Hematopoietic multipotent progenitor cell treated with erythropoietin and hydrocortisone succinate and interleukin-3 and kit ligand, for 6 days (in vitro differentiated cells): ENCODE measurements at places on chromosomes 3 and 15.

GRCh38 chr15:39088156-39088555, 492.7 kb upstream of the THBS1 start:
- no peak for DNase-seq

DNA sequence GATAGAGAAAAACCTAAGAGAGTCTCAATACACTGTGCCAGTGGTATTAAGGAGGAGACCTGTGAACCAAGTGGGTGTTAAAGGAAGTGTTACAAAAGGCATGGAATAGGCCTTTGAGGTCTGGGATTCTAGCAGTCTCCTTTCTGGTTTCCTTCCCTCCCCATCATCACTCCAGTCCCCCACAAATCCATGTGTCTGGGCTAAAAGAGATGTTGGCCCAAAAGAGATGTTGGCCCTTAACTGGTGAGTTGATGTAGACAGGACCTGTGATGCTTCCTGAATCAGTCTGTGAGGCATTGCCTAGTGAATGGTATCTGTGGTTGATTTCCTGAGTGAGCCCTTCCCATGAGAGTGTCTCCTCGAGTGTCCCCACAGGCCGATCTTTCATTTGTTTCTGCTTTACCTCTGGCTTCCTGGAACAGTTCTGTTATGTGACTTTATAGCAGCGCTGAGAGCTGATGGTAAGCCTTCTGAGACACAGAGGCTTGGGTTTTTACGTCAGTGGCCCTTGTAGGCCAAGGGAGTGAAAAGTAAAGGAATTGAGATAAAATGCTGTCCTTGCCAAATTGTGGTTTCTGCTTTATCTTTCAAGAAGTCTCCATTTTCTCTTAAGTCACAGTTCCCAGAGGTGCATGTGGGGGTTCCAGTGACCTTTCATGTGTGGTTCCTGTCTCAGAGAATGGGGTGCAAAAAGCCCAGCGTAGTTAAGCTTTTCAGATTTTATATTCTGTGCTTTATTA, 87.8 kb downstream of the KLHL25 start:
- DNase-seq: peak; percentile 91

GRCh38 chr3:182212479-182213076, 500.9 kb downstream of the SOX2 start:
- no peak for DNase-seq

DNA sequence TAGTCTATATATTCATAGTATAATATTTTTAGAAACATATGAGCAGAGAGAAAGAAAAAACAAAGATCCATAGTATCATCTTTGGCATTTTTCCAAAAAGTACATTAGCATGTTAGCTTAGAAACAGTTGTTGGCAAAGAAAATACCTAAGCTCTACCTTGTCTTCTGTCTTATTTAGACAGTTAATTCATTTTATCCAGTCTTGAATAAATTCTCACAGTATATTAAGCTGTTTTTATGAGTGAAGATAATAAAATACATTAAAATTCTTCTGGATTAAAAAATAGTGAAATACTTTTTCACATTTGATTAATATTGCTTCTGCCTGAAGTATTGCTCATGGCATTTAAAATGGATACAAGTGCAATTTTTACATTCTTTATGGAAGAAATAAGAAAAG, 145.2 kb downstream of the ZIC1 start:
- DNase-seq: peak; percentile 1

DNA sequence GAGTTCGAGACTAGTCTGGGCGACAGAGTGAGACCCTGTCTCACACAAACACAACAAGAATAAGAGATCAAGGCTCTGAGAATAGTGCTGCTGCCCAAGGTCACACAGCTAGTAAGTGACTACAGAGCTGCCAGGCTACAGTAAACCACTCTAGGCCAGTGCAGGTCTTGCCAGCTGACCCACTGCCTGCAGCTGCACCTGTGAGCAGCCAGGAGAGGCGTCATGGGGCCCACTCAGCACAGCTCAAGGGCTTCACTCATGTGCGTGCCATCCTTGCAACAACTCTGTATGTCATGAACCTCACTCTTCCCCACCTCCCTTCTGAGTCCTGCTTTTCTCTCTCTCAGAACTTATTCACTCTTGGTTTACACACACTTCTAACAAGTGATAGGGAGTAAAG, 176.7 kb downstream of the SMAD6 start:
- DNase-seq: no peak

- no peak for DNase-seq
Measured at GRCh38 chr3:111613294-111613693, 18.1 kb upstream of the ZBED2 start.

DNA sequence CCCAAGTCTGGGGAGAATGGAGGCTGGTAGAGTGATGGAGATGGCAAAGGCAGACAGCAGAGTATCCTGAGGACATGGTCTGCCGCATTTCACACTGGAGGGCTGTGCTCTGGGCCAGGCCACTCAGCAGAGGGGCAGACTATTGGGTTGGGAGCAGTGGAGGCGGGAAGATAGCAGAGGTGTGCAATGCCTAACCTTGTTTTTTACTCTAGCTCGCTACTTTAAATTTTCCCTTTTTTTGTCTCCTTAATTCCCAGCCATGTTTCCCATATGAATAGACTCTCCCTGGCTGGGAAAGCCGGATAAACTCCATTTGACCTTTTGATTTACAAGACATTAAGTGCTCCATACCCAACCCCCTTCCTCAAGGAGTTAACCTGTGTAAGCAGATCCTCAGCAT, 33.5 kb upstream of the ST6GAL1 start:
- no peak for DNase-seq

GRCh38 chr15:43185157-43186002, at the start of gene CCNDBP1:
TSS of gene CCNDBP1 (plus strand) at chr15:43185403. CDS start at chr15:43185499, 96 bp downstream.
- DNase-seq: peak; percentile 98

GRCh38 chr3:49015765-49016164, 2.6 kb downstream of the DALRD3 start:
- no peak for DNase-seq

DNA sequence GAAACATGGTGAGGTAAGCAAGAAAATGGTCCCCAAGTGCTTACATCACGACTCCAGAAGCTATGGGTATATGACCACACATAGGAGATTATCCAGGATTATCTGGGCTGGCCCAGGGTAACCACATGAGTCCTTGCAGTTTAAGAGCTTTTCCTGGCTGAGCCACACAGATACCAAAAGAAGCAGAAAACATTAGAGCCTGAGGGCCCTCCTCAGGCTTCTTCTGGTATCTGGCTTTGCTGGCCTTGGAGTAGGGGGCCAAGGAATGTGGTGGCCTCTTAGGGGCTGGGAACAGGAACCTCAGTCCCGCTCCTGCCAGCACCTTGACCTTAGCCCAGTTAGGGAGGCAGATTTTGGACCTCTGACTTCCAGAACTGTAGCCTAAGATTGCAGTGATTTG, 259.1 kb downstream of the KCNMB2 start:
- no peak for DNase-seq

GRCh38 chr3:129672412-129672811, 65.9 kb upstream of the PLXND1 start:
- no peak for DNase-seq

DNA sequence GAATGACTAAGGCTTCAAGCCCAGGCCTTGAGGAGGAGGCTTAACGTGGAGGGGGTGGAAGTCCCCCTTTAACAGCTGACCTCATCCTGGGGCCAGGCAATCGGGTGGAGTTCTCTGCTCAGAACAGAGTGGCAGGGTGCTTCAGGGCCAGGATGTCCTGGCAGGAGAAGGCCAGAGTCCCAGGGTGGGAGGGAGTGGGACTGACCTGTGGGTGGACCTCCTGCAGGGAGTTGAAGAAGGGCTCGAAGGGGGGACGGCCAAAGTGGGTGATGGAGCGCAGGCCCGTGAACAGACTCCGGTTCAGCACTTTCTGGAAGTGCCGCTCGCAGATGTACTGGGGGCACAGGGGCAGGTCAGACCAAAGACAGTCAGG, 19.6 kb downstream of the DUOX2 start:
- no peak for DNase-seq

- DNase-seq: no peak
Measured at GRCh38 chr15:60044636-60045270, 40.6 kb downstream of the FOXB1 start.
